Peyer's patch (tissue), 4 donors: ENCODE measurements at places on chromosomes 5 and 9. TPM values are rescaled to one million over a fixed set of nuclear protein-coding genes. Genes with fewer than 3 reads are reported as not detected.
A peak's percentile ranks its signal among the peaks of the same experiment; 100 is the strongest.

DNA sequence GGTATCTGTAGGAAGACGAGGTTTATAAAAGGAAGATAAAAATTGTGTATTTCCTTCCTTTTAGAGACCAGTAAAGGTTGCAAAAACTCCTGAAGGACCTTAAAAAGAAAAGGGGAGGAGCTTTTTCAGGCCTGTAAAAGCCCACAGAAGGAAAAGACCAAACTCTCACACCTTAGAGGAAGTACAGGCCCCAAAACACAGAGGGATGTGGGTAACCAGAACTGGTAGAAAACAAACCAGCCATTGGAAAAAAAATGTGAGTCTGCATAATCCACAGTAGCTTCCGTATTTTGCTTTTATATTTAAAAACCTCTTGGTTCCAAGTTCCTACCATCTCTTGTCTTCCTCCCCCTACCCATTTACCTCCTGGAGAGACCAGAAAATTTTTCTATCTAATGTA, 8.5 kb downstream of the GIN1 start:
- H3K27ac ChIP-seq: no peak overlapping the region
- no peaks in the 10 kb centered on the region for H3K27me3 ChIP-seq
- H3K4me3 ChIP-seq: no peak overlapping the region
- DNase-seq: no peak
- no peaks in the 10 kb centered on the region for H3K4me1 ChIP-seq
- H3K36me3 ChIP-seq: peaks cover 7% of the 10 kb centered on the region

DNA sequence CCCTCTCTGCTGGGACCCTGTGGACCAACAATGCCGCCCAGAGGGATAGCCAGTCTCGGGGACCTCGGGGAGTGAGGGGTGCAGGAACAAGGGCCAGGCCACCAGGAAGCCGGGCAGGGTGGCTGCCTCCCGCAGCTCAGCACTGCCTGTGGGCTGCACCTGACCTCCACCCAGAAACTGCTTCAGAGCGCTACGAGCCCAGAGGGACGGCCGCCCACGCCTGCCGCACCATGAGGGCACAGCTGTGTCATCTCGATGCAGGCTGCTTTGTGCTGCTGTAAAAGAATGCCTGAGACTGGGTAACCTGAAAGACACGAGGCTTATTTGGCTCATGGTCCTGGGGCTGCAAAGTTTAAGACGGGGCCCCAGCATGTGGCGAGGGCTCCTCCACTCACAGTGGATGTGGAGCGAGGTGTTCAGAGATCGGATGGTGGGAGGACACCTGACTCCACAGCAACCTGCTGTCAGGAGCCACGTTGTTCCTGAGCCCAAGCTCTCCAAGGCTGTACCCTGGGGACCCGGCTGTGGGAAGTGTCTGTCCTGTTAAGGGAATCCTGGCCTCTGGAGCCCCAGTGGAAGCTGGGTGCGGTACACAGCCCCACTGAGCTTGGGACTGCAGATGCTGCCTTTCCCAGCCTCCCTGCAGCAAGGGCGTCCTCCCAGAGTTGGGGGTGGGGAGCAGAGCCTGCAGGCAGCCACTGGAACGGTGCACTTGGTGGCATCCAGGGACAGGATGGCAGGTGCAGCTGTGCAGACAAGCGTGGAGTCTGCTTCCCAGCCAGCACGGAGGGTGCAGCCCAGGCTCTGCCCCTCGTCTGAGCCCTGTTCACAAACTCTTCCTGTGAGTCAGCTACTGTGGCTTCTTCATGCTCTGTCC, 11.8 kb upstream of the ZDHHC11 start:
- H3K4me1 ChIP-seq: no peaks in the 10 kb centered on the region
- H3K36me3 ChIP-seq: peaks cover 45% of the 10 kb centered on the region
- no peaks in the 10 kb centered on the region for H3K27me3 ChIP-seq

DNA sequence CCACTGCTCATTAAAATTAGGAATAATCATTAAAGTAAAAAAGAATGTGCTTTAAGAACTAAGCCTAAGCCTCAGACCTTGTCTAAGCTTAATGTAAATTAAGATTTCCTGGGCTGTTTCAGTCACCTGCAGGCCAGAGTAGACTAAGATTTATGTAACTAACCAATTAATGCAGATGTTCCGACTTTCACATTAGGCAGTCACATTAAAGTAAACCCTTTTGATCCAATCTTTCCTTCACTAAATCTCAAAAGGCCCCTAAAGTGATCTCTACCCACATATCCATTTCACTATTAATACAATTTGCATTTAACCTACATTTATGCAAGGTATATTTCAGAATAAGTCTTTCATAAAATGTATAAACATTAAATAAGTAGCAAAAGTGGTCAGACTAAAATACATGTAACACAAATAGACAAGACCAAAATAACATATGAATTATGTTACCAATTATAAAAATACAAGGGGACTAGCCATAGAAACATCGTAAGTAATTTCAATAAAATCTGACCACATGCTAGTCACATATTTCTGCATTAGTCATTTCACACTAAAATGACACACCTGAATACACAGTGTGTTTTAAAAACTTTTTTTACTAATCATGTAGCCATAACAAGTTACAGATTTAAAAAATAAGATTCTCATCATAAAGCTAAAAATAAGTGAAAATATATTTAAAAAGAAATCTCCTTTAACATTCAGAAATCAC, 7.7 kb downstream of the NR3C1 start:
- no peak for DNase-seq
- no peaks in the 10 kb centered on the region for H3K36me3 ChIP-seq
- no peak overlapping the region for H3K27ac ChIP-seq

The IL31RA gene
- not detected for total RNA-seq

- no peak overlapping the region for H3K27ac ChIP-seq
- no peak overlapping the region for H3K4me3 ChIP-seq
- H3K36me3 ChIP-seq: no peaks in the 10 kb centered on the region
- no peaks in the 10 kb centered on the region for H3K27me3 ChIP-seq
- no peak for DNase-seq
Observed at GRCh38 chr5:168327019-168327421, 35.6 kb downstream of the WWC1 start.

DNA sequence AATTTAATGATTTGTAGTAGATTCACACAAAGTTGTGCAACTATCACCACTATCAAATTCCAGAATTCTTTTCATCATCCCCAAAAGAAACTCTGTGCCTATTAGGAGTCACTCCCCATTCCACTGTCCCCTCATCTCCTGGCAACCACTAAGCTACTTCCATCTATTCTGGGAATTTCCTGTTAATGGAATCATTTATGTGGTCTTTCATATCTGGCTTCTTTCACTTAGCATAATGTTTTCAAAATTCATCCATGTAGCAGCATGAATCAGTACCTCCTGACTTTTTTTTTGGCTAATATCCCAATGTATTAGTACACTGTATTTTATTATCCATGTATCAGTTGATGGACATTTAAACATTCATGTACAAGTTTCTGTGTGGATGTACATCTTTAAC, 157.6 kb downstream of the TTC39B start:
- no peaks in the 10 kb centered on the region for H3K27me3 ChIP-seq
- DNase-seq: no peak
- no peak overlapping the region for H3K27ac ChIP-seq
- no peaks in the 10 kb centered on the region for H3K36me3 ChIP-seq
- H3K4me1 ChIP-seq: no peaks in the 10 kb centered on the region
- no peak overlapping the region for H3K4me3 ChIP-seq

- H3K4me1 ChIP-seq: no peaks in the 10 kb centered on the region
- H3K27me3 ChIP-seq: no peaks in the 10 kb centered on the region
- H3K4me3 ChIP-seq: peak overlapping the region; percentile 86
- H3K36me3 ChIP-seq: no peaks in the 10 kb centered on the region
- peak overlapping the region; percentile 93 for H3K27ac ChIP-seq
Observed at GRCh38 chr5:169637549-169638121, 560 bp downstream of the DOCK2 start.

DNA sequence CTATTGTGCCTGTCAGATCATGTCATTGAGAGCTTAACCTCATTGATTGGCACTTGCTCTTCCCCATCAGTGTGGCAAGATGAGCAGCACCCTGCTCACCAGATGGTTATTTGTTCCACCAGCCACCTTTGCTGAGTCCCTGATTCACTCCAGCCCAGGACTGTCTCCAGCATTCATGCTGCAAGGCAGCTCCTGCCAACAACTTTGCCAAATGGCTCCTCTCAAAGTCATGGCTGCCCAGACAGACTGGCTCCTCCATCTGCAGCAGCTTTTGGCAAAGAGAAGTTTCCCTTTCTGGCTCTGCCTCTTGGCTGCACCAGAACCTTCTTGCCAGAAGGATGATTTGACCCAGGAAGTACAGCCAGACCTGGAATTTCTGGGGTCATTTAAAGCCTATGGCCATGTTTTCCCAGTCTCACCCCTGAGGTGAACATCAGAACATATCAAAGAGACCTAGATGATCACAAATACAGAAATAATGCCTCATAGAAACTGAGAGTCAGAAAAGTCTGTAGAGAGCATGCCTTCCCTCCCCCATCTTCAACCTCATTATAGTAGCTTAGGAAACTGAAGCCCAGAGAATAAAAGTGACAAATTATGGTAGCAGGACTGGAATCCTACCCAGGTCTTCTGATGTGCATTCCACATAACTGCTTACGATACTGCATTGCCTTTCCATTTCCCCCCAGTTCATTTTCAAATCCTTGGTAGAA, 10.4 kb downstream of the PPP2R2B start:
- no peaks in the 10 kb centered on the region for H3K36me3 ChIP-seq
- H3K4me3 ChIP-seq: no peak overlapping the region
- no peak overlapping the region for H3K27ac ChIP-seq
- no peaks in the 10 kb centered on the region for H3K27me3 ChIP-seq

The SLIT3 gene
- 9.4 TPM for total RNA-seq

- DNase-seq: no peak
- H3K27me3 ChIP-seq: no peaks in the 10 kb centered on the region
- H3K4me1 ChIP-seq: peaks cover 17% of the 10 kb centered on the region
- H3K4me3 ChIP-seq: peak overlapping the region; percentile 40
- H3K27ac ChIP-seq: peak overlapping the region; percentile 40
- peaks cover 9% of the 10 kb centered on the region for H3K36me3 ChIP-seq
Observed at GRCh38 chr9:127396253-127396807, 639 bp upstream of the SLC2A8 start.

- no peaks in the 10 kb centered on the region for H3K36me3 ChIP-seq
- H3K27me3 ChIP-seq: no peaks in the 10 kb centered on the region
- H3K27ac ChIP-seq: no peak overlapping the region
- DNase-seq: no peak
Observed at GRCh38 chr5:94968507-94969095, 316.3 kb downstream of the MCTP1 start.

The DMRT3 gene
- not detected for total RNA-seq

The SEMA5A gene
- 18.9 TPM for total RNA-seq

- H3K27me3 ChIP-seq: no peaks in the 10 kb centered on the region
- H3K36me3 ChIP-seq: no peaks in the 10 kb centered on the region
- no peak for DNase-seq
- no peak overlapping the region for H3K4me3 ChIP-seq
- no peak overlapping the region for H3K27ac ChIP-seq
- H3K4me1 ChIP-seq: peaks cover 5% of the 10 kb centered on the region
Observed at GRCh38 chr5:17114715-17115599, 102.5 kb upstream of the BASP1 start.

DNA sequence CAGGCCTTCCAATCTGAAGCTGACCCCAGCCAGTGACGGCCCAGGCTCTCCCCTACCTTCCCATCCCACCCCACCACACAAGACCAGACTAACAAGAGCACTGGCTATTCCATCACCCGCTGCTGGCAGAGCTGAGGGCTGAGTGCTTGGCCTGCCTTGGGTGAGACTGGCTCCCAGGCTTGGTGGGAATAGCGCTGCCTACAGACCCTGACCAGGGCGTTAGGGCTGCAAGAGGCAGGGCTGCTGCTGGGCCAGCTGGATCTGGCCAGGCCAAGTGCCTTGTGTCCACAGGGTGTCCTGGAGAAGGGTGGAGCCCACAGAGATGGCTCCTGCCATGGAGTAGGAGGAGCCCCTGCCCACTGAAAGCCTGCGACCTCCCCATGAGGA, 31.6 kb upstream of the ANGPTL2 start:
- H3K4me3 ChIP-seq: no peak overlapping the region
- peak overlapping the region; percentile 68 for H3K27ac ChIP-seq
- no peaks in the 10 kb centered on the region for H3K27me3 ChIP-seq
- no peaks in the 10 kb centered on the region for H3K36me3 ChIP-seq

DNA sequence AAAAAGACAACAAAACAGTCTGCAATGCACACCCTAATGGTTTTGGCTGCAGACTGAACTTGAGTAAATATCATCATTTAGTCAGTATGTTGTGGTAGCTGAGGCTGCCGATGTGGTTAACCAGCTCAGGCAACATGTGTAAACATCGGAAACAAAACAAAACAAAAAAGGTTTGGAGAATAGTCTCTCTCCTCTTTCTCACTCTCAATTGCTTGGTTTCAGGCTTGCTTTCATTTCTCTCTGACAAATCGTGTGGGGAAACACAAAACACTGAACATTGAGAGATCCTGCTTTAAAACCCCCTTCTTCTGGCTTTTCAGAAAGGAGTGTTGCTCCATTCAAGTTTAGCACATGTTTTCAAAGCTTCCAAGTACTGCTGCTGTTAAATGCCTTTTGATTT, 453.3 kb downstream of the BNC2 start:
- DNase-seq: no peak
- H3K4me3 ChIP-seq: no peak overlapping the region
- no peaks in the 10 kb centered on the region for H3K36me3 ChIP-seq

DNA sequence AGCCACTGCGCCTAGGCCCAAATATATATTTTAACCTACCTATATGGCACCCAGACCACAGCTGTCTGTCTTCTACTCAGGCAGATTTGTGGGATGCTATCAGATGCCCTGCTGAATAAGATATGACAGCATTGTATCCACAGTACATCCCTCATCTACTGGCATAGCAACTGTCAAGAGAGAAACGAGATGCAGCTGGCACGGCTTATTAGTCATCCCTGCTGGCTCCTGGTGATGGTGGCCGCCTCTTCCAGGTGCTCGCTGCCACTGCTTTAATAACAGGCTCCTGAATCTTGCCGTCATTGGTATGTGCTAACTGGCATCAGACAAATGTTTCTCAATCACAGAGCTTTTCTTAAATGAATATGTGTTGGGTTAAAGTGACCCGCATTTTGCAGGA, 34.0 kb downstream of the B4GALT1 start:
- no peak overlapping the region for H3K27ac ChIP-seq
- H3K4me3 ChIP-seq: no peak overlapping the region
- DNase-seq: no peak
- H3K4me1 ChIP-seq: no peaks in the 10 kb centered on the region

DNA sequence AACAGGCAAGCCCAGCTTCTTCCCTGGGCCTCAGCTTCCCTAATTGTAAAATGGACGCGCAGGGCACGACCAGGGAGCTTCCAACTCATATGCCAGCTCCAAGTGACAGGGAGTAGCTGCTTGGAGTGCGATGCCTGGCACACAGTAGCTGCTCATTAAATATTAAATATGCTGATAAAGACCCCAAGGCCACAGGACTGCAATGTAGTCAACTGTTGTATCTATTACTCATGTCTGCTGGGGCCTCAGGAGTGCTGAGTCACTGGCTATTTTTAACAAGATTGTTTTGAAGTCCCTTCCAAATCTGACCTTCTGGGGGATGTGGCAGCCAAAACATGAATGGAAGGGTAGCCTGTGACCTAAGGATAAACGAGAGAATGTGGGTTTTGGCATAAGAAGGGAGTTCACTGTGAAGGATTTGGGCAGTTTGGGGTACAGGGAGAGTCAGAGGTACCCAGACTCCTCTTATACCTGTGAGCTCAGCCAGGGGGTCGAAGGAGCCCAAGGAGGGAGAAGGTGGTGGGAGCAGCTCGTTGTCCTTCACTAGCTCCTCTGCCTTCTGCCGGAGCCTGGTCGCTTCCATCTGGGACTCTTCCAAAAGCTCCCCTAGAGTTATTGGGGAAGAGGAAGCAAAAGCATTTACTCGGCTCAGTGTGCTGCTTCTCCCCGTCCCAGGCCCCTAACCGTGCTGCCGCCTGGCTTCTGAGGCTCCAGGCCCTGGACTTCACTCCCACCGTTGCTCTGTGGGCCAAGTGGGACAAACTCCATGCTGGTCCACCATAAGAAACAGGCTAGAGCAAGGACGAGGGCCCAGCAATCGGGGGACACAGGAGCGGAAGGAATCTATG, 17.5 kb downstream of the TNIP1 start:
- no peaks in the 10 kb centered on the region for H3K27me3 ChIP-seq
- peaks cover 64% of the 10 kb centered on the region for H3K36me3 ChIP-seq
- no peak for DNase-seq
- H3K27ac ChIP-seq: peak overlapping the region; percentile 15
